ENCODE measurements at places on chromosomes 2 and 18.

- no peak for DNase-seq
Measured at GRCh38 chr18:55338978-55339650, 248.9 kb downstream of the TCF4 start.

DNA sequence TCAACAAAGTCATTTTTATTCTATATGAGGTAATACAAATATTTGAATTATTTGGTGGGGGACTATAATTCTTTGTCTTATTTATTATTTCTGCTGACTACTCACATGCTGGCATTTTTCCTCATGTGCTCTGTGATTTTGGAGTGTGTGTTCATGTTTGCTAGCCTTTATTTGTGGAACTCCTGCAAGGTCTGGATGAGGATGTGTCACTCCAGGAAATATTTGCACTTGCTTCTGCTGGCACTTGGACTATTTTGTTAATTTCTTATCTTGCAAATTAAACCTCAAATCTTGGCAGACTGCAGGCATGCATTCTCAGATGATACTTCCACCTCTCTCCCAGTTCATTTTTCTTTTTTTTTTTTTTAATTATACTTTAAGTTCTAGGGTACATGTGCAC, 34.1 kb downstream of the POLI start:
- DNase-seq = no peak

DNA sequence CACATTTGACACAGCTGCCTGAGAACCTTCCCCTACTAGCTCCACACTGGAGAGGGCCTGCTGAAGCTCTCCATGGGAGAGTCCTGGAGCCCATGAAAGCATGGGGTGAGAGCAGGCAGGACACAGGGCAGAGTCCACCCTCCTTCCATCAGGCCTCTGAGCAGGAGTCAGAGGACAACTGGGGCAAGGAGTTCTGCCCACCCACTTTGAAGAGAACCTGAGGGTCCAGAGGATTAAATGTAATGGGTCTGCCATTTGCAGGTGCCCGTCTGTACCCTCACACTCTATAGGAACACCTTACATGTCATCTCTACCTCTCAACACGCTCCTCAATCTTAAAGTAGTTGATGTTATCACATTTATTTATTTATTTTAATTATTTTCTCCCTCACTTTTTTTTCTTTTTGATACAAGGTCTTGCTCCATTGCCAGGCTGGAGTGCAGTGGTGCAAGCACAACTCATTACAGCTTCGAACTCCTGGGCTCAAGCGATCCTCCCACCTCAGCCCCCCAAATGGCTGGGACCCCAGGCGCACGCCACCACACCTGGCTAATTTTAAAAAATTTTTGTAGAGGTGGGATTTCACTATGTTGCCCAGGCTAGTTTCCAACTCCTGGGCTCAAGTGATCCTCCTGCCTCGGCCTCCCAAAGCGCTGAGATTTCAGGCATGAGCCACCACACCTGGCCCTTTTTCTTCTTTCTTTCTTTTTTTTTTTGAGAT, 10.2 kb downstream of the ADRA2B start:
- DNase-seq = no peak

- DNase-seq = no peak
Measured at GRCh38 chr2:168934826-168935225, 33.7 kb downstream of the G6PC2 start.

DNA sequence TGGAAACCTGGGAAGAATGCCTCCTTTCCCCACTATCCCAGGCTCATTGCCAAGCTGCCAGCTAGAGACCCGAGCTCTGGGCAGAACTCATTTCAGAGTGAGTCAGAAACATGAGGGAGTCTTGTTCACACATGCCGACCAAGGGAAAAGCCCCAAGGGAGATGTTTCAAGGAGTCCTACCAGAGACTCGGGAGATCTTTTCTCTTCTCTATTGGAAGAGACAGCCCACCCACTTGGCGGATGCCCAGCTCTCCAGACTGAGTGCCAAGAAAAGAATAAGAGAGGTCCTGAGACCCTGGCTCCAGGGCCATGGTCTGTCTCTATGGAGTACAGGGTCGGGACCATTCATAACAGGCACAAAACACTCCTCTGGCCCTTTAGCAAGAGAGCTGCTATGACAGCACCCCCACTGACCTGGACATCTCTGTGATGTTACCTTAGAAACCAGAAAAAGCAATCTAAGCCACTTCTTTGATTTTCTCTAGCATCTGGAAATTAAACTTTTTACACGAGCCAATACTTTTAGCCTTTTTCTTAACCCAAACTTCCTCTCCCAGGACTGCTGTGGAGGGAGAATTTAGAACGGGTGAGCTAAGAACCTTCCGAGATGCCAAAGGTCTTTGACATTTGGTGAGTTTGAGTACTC, 18.5 kb upstream of the IGFBP5 start:
- DNase-seq = peak; percentile 73
